T-cell (primary cell): ENCODE measurements at places on chromosomes 3 and 15.
A peak's percentile ranks its signal among the peaks of the same experiment; 100 is the strongest.

DNA sequence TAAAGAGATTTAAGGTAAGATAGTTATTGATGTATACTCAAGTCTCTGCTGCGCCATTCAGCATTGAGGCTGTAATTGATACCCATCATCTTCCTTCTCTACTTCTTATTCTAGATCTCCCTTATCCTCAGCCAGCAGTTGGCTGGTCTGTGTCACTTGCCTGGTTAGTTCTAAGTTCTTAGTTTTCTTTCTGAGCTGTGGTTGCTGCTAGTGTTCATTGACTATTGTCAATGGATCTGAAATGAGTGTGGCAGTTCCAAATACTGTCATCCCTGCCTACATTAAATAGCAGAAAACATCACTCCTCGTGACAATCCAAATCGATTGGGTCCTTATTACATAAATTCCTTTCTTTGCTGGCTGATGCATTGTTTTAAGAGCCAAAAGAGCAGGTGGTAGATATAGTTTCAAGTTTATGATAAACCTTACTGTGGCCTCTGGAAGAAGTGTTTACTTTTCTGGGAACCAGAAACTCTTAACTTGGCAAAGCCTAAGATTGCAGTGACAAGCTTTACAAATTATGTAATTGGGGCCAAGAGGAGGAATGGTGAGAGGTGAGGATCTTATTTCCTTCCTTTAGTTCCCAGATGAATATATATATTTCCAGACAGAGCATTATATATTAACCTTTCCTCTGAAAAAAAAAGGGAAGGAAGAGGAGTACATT, 168.0 kb downstream of the GMNC start:
- no peak for DNase-seq

DNA sequence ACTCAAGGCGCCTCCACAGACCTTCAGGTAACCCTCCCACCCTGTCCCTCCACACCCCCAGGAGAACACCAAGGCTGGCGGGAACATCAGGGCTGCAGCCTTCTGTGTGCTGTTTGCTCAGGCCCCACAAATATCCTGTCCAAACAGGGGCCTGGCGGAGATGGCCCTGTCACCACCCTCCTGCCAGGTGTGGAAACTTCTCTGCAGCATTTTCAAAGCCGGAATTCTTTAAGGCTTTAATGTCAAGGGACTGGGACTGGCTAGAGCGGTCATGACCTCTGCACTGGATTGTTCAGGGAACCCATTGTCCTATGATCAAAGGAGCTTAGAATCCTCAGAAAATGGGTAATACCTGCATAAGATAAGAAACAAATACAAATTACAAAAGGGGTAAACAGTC, 46.6 kb downstream of the FBLN2 start:
- no peak for DNase-seq

GRCh38 chr15:41648770-41649169, 11.4 kb upstream of the MGA start:
- no peak for DNase-seq

GRCh38 chr3:134364061-134364935, 9.9 kb downstream of the AMOTL2 start:
- no peak for DNase-seq

GRCh38 chr15:92848464-92848851, 51.7 kb upstream of the CHD2 start:
- DNase-seq: no peak

DNA sequence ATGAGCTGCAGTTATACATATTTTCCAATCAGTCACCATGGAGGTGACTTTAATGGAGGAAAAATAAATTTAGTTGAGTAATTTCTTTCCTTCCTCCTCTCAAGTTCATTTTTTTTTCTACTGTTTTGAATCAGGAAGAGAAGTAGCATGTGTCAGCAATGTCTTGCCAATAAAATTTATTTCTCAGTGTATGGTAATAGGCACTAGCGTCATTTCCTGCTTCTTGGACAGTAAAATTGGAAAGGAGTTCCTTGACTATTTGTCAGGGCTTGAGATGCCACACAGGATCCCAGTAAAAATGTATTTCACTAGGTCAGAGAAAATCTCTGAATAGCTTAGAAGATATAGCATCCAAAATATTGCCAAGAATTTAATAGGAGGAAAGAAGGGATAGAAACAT, 605.9 kb downstream of the ROBO1 start:
- DNase-seq: no peak

GRCh38 chr3:157631478-157631877, 128.3 kb upstream of the VEPH1 start:
- no peak for DNase-seq

DNA sequence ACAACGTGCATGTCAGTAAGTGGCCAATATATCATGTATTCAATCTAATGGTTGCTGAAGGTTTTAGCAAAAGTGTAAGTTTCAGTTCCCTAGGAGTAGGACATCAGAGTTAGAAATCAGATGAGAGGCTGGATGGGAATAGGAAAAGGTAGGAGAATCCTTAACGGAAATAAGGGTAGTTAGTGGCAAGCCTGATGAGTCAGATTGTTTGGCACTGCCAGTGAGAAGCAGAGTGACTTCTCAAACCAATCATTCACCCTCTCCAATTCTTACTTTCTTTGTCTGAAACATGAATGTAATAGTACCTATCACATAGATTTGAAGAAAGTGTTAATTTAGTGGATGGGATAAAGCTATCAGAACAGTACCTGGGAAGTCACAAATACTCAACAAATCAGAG, 894.0 kb downstream of the NTRK3 start:
- DNase-seq: no peak

DNA sequence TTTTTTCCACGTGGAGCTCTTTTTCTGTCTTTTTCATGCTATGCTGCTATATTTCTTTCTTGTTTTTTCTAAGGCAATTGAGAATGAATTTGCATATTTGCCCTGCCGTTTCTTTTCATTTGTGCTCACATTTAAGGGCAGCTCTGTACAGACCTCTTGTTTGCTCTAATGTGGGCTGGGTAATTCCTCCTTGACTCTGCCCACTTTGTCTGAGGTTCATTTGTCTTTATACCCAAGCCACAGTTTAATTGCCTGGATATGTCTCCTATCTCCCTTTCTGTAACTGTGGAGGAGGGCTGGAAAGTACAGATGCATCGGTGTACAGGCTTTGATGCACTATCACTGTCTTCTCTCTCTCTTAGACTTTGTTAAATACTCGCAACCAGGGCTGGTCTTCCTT, 195.9 kb downstream of the EPHB1 start:
- no peak for DNase-seq

DNA sequence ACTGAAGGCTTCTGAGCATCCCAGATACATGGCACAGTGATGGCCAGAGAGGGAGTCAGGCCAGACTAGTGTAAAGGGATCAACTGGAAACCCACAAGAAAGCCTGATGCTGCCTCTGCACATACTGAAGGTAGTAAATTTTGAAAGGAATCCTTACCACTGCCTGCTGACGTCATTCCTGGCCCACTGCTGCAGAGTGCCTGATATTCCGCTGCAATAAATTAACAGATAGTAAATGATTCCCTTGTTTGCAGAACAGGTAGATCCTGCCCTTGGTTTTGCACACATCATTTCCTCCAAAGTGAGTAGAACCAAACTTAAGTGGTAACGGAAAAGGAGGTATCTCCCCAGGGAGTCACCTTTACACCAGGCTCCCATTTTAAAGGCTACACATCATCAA, 146.7 kb downstream of the FBN1 start:
- no peak for DNase-seq

- DNase-seq: no peak
Observed at GRCh38 chr3:196087906-196088305, 6.0 kb upstream of the TFRC start.

- no peak for DNase-seq
Observed at GRCh38 chr3:143763564-143764162, 84.6 kb downstream of the SLC9A9 start.

- no peak for DNase-seq
Observed at GRCh38 chr15:82566690-82567089, 26.4 kb upstream of the RPS17 start.

GRCh38 chr3:44795197-44795596, 33.6 kb downstream of the KIF15 start:
- DNase-seq: no peak

DNA sequence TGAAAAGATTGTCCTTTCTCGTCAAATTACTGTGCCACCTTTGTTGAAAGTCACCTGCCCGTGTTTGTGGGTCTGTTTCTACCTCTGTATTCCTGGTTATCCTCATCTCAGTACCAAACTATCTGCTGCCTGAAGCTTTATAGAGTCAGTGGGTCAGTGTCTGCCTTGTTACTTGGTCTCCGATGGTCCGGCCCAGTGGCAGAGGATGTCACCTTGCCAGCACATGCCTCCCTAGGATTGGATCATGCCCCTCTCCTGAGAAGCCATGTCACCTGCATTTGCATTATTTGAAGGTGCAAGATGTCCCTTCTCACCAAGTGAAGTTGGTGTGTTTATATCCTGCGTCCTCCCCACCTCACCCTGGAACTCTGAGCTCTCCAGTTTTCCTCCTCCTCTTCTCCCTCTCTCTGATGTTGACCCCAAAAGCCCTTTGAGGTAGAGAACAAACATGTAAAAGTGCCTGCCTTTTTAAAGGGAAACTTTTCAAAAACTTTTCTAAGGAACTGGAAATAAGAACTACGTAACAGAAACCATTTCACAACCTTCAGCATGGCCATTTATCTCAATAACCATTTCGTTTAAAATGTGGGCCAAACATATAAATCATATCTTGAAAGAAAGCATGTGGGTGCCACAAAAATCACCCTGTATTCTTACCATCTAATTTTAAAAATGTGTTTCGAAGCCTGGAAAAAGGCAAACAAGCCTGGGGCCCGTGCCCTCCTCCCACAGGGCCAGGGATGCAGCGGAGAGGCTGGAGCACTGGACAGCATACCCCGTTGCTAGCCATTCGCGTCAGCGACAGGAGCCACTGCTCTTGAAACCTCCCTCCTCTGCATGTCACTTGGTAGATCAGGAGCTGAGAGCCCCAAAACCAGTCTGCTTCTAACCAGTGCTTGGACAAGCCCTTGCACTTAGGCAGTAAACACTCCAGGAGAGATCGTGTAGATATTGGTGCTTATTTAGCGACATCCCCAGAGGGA, 102.1 kb downstream of the VGLL4 start:
- DNase-seq: no peak

- DNase-seq: no peak
Observed at GRCh38 chr15:78247911-78248310, 13.5 kb upstream of the ACSBG1 start.

DNA sequence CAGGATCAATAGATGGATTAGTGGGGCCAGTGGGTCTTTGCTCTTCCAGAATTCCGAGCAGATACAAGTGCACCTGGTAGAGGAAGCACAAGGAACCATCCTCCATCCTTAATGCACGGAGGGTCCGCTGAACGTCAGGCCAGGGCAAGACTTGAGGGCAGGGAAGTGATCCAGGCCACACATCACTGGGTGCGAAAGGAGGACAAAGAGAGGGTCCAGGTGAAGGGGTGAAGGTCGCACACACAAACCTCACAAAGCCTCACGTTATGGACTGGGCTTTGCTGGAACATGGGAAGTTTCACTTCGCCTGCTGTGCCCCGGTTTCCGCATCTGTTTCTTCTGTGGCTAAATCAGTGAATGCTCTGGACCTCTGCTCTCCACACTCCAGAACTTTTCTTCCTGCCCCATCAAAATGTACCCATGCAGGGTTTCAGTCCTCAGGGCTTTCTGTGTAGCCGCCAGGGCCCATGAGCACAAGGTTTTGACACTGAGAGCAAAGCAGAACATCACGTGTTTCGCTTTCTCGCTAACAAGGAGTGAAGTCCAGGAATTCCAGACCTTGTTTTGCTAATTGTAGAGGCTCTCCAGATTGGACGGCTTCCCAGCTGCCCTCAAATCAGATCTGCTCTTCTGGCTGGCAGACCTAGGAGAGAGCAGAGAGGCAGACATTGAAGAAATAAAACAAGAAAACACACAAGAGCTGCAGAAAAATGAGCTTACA, 56.3 kb downstream of the KLF15 start:
- DNase-seq: no peak

GRCh38 chr3:165553371-165553770, 283.9 kb downstream of the BCHE start:
- DNase-seq: no peak

- DNase-seq: no peak
Observed at GRCh38 chr3:108403198-108403597, 106.8 kb downstream of the HHLA2 start.

DNA sequence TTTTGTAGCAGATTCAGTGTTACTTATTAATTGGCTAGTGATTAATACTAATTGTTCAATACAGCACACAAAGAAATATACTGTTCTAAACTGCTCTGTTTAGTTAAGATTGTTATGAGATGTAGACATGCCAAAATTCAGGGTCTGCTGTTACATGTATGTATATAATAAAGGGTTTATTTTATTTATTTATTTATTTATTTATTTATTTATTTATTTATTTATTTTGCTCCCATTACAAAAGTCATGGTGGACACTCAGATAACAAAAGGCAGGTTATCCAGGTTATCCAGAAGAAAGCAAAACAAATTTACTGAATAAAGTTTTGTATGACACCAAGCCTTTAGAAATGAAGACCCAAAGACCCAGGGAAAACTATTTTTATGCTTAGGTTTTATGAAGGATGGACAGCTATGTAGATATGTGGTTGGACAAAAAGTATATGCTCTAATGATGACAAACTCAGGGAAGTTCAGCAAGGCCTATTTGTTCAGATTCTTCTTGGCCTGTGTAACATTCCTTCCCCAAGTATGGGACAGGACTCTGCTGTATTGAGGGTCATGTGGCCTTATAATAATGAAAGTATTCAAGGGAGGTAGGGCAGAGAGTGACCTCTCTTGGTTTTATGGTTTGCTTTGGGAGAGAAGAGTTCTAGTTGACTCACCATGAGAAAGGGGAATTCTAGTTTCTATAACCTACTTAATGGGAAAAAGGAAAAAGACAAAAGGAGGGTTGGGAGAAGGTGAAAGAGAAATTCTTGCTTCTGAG, 1056.8 kb downstream of the ROBO2 start:
- no peak for DNase-seq

DNA sequence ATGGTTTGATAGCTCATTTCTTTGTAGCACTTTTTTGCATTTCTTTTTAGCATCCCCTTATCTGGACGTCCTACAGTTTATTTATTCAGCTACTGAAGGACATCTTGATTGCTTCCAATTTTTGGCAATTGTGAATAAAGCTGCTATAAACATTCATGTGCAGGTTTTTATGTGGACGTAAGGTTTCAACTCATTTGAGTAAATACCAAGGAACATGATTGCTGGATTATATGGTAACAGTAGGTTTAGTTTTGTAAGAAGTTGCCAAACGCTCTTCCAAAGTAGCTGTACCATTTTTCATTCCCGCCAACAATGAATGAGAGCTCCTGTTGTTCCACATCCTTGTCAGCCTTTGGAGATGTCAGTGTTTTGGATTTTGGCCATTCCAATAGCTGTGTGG, 29.5 kb upstream of the ACTL6A start:
- no peak for DNase-seq

GRCh38 chr15:98896802-98897732, 110.5 kb downstream of the PGPEP1L start:
- DNase-seq: no peak

- no peak for DNase-seq
Observed at GRCh38 chr3:35864871-35865270, 225.5 kb downstream of the ARPP21 start.

- no peak for DNase-seq
Observed at GRCh38 chr15:52496776-52497470, 31.8 kb downstream of the MYO5A start.

- DNase-seq: peak; percentile 12
Observed at GRCh38 chr3:155744010-155744625, 753 bp downstream of the PLCH1 start.

- no peak for DNase-seq
Observed at GRCh38 chr3:183155499-183155898, 7.0 kb downstream of the LAMP3 start.
